NCI-H1694 (cell line): ENCODE measurements at places on chromosomes 3 and 15.

DNA sequence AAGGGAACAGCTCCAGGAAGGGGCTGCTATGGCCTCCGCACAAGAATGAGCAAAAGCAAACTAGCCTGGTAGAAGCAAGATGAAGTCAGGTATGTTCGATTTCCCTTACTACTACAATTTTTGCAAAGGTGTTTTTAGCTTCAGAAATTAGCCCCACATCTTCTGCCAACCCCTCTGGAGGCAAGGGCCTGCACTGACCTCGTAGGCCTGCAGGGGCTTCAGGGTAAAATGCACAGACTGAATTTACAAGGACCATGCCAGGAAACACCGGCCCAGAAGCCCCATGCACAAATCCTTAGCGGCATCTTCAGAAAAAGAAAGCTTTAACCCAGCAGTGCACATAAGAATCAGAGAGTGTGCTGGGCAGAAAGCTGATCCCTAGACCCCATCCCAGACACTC, 53.0 kb downstream of the SLC6A1 start:
- DNase-seq, result no peak

- peak; percentile 19 for DNase-seq
These were observed at the start of gene NIT2 for GRCh38 chr3:100334488-100335351. NIT2 (plus strand) TSS chr3:100334757; CDS start chr3:100334792, 35 bp downstream.

- DNase-seq, result no peak
These were observed 319.8 kb upstream of the UMPS start for GRCh38 chr3:124410471-124410870.

- DNase-seq, result no peak
These were observed 4.8 kb downstream of the SCG5 start for GRCh38 chr15:32646291-32646690.

DNA sequence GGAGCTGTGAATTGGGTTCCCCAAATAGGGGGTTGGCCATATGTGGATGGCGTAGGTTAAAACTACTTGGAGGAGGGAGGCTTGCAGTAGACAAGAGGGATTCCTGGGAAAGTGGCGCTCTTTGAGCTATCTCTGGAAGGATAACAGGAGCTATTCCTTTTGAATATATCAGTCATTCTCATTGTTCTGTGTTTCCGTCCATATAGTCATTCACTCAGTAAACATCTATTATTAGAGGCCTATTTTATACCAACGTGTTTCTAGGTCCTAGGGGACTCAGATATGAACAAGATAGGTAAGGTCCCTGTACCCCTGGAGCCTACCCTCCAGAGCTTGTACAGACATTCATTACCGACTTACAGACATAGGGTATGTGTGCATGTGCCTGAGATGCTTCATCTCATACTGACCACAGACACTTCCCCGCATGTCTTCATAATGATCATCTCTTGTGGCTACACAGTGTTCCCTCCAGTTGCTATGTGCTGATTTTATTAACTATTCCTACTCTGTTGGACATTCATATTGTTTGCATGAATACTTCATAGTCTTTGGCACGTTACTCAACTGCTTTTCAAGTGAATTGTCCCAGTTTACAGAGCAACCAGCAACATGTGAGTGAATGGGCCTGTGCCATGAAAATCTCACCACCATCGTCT, 55.8 kb upstream of the VILL start:
- no peak for DNase-seq

DNA sequence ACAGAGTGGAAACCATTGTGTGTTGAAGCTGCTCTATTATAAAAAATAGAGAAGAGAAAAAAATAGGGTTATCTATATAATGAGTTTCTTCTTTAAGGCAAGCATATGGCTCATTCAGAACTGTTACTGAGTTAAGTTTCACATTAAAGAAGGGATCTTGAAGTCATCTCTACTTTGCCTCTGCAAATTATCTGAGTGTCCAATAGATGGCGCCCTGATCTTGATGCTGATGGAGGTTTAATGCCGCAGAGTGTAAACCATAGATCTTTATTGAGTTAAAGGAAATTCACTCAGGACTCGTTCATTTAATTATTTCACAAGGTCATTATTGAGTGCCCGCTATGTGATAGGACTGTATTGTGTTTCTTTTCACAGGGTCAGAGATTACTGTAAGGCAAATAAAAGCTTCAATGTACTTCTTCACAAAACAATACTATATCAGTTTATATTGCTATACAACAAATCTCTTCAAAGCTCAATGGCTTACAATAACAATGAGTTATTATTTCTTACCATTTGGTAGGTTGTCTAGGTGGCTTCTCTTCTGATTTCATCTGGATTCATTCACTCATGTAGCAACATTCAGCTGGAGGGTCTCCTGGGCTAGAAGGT, 171.4 kb downstream of the NSUN3 start:
- no peak for DNase-seq

DNA sequence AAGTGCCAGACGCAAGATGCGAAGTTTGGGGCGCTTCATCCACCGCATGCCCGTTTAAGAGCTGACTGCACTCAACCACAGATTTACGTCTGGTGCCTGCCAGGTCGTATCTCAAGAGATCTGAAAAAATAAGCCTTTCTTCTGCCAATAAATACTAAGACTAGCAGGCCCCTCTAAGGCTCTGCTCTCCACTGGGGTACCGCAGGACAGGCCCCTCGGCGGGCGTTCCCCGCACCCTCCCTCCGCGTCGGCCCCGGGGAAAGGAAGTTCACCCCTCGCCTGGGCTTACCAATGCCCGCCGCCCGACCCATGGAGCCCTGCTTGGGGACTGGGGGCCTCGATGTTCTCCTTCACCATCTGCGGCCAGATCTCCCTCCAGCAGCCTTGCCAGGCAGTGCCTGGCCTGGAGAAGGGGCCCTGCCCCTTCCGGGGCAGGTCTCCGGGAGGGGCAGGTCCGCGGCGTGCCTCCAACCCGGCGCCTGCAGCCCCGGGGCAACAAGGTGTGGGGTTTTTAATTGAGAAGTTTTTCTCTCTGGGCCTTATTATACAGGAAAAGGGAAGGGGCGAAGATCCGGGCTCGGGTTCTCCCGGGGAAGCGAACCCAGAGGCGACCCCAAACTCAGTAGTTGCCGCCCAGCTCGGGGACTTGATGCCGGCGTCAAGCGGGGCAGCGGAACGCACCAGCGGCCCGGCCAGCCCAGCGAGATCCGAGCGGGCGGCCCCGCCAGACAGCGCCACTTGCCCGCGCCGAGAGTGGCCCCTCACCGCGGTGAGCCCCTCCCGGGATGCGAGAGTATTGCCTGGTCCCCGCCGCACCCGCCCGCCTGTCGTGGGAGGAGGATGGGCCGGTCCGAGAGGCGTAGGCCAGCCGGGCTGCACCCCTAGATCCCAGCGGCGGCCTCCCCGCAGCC, 735 bp downstream of the GOLGA8B start:
- no peak for DNase-seq

GRCh38 chr15:26261966-26262365, 398.8 kb upstream of the ATP10A start:
- DNase-seq, result no peak

GRCh38 chr3:40313975-40314860, 4.7 kb downstream of the EIF1B start:
- DNase-seq, result no peak

GRCh38 chr15:74762791-74763150, 14.1 kb downstream of the CYP1A2 start:
- DNase-seq, result no peak

GRCh38 chr3:36557021-36557707, 176.9 kb downstream of the STAC start:
- DNase-seq, result no peak

DNA sequence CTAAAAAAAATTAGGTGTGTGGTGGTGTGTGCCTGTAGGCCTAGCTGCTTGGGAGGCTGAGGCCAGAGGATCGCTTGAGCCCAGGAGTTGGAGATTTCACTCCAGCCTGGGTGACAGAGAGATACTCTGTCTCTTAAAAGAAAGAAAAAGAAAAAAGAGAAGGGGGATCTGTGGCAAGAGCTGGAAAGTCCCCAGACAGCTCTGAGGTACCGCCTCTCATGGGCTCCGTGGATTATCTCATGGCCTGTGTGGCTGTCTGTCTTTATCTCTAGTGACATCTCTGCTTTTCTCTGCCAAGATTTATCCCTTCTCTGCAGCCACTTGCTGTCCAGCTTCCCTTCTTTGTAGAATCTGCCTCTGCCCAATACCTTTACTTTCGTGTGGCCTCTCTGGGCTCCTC, 5.7 kb downstream of the EXOSC7 start:
- no peak for DNase-seq

DNA sequence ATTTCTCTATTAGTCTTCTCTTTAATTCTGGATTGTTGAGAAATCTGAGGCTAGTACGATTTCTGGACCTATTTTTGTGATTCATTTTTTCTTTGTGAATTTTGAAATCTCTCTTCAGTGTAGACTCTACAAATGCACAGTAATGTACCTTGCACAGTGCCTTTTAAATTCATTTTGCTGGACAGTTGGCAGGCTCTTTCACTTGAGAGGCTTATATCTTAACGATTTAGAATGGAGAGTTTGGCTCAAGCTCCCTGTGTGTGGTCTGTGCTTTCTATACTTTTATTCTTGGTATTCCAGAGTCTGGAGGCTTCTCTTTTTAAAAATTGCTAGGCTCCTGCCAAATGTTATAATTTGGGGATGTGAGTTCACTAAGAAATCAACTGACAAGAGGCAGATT, 8.8 kb downstream of the CRYBG3 start:
- DNase-seq, result no peak

- DNase-seq, result no peak
These were observed 113.4 kb downstream of the ZNF280D start for GRCh38 chr15:56619887-56620286.

DNA sequence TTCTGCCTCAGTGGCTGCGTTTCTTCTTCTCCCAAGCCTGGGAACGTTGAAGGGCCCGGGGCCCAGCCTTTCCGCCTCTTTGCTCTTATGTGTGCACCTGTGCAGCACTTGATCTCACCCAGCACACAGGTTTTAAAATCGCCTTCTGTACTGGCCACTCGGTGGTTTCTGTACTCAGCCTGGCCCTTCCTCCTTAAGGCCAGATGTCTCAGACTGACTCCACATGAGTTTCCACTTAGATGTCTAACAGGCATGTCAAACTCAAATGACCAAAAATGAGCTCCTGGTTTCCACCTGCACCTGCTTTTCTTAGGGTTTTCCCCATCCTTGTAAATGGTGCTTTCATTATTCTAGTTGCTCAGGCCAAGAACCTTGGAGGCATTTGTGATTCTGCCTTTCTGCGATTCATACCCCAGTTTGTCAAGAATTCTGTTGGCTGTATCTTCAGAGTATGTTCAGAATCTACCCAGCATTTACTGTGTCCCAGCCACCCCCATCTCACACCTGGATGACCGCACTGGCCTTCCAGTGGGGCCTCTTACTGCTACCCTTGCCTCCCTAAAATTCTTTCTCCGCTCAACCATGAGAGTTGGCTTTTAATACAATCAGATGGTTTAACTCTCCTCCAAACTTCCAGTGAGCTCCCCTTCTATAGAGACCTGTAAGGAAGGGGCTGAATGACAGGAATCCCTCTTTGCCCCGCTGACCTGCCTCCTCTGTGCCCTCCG, 2.2 kb upstream of the TRAK1 start:
- DNase-seq, result no peak

DNA sequence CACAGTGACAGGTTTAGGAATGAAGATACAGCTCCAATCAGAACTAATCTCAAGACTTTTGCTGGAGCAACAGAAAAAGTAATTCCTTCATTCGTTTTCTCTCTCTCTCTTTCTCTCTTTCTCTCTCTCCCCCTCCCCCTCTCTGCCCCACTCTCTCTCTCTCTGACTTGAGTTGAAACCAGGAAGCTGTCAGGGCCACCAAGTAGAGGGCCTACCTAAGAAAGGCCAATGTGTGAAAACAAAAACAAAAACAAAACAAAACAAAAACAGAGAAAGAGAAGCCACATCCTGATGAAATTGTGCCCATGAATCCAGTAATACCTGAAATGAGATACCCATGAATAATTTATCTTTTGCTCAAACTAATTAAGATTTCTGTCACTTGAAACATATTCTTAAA, 72.9 kb downstream of the ATP8B4 start:
- no peak for DNase-seq

- DNase-seq, result no peak
These were observed 8.7 kb downstream of the DAZL start for GRCh38 chr3:16596352-16597032.

GRCh38 chr3:168847291-168847883, 751.7 kb upstream of the GOLIM4 start:
- DNase-seq, result peak; percentile 17

- no peak for DNase-seq
These were observed 265.6 kb upstream of the ATP11B start for GRCh38 chr3:182527745-182528144.

DNA sequence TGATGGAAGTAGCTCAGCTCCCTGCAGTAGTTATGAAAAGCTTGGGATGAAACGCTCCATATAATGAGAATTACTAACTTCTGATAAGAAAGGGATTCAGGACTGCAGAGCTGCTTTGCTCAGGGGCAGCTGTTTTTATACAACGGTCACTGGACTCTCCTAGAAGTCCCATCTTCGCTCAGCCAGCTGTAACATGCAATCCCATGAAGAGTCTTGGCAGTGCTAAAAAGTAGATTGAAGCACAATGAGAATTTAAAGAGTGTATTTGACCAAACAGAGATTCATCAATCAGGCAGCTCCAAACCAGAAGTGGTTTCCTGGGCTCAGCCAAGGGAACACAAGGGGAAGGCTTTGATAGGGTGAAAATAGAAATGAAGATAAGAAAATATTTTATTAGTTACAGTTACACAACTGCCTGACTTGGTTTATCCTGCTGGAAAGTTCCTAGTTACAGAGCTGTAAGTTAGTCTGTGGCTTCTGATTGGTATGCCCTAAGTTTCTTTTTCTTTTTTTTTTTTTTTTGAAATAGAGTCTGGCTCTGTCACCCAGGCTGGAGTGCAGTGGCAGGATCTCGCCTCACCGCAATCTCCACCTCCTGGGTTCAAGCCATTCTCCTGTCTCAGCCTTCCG, 24.1 kb downstream of the SIDT1 start:
- DNase-seq, result no peak

DNA sequence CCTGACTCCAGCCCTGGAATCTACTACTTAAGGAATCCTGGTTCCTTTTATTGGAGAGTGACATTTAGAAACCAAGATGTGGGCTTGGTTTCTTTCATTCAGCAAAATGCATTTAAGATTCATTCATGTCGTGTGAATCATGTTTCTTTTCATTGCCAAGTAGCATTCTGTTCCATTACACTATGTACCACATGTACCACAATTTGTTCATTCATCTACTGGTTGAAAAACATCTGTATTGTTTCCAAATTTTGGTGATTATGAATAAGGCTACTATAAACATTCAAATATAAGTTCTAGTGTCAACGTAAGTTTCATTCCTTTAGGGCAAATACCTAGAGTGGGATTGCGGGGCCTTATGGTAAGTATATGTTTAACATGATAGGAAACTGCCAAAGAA, 264.2 kb downstream of the VPS13C start:
- DNase-seq, result no peak
